ENCODE measurements at places on chromosomes 16 and 17.
A peak's percentile ranks its signal among the peaks of the same experiment; 100 is the strongest.

DNA sequence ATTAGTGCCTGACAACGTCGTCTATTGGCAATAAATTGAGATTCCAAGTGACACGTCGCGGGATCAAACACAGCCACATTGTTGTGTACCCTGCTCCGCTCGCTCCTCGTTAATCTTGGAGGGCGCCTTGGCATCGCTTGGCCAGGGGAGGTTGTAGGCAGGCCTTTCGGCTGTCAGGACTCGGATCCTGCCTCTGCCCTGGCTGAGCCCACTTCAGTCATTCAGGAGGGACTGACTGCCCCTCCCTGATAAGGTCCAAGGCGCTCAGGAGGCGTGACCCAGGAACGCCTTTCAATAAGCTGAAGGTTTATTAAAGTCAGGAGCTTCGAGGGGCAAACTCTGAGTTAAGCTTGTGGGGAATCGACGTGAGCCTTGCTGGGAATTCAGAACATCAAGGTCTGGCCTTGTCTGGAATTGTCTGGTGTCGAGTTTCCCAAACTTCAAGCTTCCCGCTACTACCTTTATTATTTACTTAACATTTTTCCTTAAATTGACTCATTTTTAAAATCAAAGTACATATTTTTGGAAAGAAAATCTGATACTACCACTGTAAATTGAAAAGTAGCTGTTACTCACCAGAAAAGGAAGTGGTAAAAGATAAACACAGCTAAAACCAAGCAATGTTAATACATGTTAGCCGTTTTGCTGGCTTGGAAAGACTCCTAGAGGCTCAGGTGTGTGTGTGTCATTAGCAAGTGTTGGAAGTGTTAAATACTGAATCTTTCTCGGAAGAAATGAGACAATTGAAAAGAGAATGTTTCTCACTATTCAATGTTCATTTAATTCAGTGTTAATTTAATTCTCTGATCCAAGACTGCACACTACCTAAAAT lies 5.3 kb upstream of the IRX3 start:
- no peak for DNase-seq

DNA sequence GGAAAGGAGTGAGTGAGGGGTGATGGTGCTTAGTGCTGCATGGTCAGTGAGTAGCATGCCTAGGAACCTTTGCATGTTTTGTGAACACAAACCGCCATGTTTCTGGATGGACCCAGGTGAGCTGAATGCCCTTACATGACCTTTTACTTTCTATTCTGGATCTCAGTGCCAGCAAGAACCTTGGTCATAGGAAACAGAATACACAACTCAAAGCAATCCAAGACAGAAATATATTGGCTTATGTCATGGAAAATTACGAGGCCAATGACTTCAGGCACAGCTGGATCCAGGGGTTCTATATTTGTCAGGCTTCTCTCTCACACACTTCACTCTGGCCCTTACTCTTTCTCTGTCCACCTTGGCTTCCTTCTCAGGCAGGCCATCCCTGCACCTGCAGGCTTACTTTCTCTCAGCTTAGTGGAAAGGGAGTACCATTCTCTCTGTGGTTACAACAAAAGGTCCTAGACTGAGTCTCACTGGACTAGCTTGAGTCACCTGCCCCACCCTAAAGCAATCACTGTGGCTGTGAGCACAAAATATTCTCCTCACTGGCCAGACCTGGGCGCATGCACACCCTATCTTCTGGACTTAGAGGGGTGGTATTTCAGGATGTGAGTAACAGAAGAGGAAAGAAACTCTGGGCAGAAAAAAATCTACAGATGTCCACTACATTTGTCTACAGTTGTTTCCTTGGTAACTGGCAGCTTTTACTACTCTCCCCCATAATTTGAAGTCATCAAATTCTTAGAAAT lies 20.4 kb upstream of the CPNE2 start:
- DNase-seq: peak; percentile 39

DNA sequence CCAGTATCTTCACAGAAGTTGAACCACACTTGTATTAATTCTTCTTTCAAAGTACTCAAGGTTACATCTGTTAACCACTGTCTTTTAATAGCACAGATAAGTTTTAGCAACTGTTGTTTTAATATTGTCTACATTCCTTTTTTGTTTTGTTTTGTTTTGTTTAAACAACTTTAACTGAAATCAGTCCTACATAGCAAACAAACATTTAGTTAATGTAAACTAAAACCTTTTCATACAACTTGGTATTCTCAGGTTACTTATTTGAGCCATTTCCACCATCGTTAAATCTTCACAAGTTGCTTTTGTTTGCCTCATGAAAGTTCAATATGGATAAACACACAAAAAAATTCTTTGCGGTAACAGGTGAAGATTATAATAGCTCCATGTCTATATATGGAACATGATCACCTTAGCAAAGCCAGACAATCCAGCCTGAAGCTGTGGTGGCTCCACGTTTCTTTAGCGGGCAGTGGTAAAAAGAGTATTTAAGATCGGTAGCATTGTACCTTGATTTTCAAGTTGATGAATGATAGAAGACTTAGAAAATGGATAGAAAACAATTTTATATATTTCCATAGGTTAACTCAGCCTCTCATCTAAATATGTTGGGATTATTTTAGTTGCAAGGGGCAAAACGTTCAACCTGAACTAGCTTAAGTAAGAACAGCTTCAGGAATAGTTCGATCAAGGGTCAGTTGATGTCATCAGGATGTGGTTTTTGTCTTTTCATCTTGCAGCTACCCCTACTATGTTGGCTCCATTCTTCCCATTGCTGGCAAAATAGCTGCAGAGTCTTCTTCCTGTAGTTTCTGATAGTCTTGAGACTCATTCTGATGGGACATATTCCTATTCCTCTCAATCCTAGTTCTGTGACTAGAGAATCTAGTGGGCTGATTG lies 182.8 kb downstream of the FTO start:
- DNase-seq: no peak

- DNase-seq: no peak
Measured at GRCh38 chr16:72198021-72198711, 26.2 kb upstream of the PMFBP1 start.

GRCh38 chr16:51225878-51226277 lies 74.8 kb upstream of the SALL1 start:
- no peak for DNase-seq

DNA sequence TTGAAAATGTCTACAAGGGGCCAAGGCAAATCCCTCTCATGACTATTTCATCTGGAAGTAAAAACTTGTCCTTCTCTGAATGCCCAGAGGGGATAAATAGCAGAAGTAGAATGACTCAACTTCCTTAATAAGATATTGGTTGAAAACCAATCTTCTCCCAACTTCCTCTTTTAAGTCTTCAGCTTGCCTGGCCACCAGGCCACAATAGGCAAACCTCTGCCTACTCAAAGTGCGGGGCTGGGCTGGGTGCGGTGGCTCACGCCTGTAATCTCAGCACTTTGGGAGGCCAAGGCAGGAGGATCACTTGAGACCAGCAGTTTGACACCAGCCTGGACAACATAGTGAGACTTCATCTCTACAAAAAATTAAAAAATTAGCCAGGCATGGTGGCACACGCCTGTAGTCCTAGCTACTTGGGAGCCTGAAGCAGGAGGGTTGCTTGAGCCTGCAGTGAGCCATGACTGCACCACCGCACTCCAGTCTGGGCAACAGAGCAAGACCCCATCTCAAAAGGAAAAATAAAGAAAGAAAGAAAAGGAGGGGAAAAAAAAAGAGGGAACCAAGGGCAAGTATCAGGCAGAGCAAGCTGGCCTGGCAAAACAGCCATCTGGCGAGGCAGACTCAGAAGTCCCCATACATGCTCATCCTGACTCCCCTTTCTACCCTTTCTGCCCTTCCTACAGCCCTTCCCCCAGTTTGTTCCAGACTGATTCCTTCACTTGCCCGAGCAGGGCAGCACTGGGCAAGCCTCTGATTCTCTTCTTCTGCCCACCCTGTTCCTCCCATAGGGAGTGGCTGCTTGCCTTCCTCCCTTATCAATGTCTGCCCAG lies 20.6 kb downstream of the MAP3K14 start:
- DNase-seq: peak; percentile 72

DNA sequence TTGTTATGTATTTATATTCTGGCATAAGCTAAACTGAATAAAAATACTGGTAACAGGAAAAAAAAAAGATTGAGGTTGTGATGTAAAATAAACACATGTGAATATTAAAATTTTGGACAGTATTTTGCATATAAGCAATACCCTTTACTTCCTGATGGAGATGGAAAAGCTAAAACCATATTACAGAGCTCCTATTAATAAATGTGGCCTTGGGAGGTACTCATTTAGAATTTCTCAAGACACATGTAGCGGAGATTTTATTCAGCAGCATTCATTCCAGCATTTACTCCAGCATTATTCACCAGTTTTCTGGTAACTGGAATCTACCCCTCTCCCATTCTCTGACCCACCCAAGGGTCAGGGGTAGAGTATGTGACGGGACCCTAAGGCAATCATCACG lies 94.3 kb upstream of the AXIN2 start:
- DNase-seq: no peak

DNA sequence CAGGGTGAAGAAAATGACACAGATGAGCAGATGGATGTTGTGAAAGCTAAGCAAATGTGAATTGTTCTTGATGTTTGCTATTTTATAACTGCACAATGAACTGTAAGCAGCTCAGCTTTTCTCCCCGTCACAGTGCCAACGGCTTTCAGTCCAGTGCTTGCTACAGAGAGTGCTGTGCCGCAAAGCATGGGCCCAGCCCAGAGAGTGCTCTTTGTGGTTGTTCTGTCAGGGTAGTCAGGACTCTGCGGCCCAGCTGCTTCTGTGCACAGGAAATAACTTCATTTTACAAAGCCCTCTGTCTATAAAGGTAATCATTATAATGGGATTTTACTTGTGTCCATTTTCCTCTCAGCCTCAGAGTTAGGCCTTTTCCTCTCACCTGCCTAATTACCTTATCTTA lies 39.1 kb downstream of the CDRT15 start:
- DNase-seq: no peak

- DNase-seq: peak; percentile 94
Measured at GRCh38 chr16:23595951-23596720, at the start of gene NDUFAB1. Gene NDUFAB1 (minus strand): TSS chr16:23596316. CDS start chr16:23596290, 26 bp downstream.

DNA sequence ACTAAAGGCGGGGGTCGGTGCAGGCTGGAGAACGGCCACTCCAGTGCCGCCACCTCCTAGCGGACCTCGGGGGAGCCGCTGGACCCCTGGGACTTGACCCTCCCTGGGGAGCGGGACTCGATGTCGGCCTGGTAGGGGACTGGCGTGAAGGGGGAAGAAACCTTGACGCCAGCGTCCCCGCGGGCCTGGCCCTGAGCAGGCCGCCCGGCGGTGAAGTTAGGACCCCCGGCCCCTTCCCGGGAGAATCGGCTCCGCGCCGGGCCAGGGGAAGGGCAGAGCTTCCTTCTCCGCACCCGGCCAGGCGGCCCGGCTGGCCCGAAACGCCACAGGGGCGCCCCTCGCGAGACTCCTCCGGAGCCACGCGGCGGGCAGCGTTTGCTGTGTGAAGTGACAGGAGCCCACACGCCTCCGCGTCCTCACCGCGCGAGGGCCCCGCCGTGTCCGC lies 389 bp downstream of the DUS1L start:
- peak; percentile 55 for DNase-seq

- no peak for DNase-seq
Measured at GRCh38 chr17:70825321-70826125, 656.2 kb downstream of the KCNJ2 start.

DNA sequence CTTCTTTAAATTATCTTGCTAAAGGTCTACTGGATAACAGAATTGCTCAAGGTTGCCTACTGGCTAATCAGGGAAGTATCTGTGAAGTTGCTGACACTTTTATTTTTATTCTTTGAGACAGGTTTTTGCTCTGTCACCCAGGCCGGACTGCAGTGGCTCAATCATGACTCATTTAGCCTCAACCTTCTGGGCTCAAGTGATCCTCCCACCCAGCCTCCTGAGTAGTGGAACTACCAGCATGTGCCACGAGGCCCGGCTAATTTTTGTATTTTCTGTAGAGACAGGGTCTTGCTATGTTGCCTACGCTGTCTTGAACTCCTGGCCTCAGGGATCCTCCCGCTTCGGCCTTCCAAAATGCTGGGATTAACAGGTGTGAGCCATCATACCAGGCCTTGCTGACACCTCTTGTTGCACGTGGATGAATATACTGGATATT lies 43.1 kb downstream of the GLG1 start:
- DNase-seq: no peak

- no peak for DNase-seq
Measured at GRCh38 chr16:20903899-20904506, 3.4 kb downstream of the LYRM1 start.

DNA sequence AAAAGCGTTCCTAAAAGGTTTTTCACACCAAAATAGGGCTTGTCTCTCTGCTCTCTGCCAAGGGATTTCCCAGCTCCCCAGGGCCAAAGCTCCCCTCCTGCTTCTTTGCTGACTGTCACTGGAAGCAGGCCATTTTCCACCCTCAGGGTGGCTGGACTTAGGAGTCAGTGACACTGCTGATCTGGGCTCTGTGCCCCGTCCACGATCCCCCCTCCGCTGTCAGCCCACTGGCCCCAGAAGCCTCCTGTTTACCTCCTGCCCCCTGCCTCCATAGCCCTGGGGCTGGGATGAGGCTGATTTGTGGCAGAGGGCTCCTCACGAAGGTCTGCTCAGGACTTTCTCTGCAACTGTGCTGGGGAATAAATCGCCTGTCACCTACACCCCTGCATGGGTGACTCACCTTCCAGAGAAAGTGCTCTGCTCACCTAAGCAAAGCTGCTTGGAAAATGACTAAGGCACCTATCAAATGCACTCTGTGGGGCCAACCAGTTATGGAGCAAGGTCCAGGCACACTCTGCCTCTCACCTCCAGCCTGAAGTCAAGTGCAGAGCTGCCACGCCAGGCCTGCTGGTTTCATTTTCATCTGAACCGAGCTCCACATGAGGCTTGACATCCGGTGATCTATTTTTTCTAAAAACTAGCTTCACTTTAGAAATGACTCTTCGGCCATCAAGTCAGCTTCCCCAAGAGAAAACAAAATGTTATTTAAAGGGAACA lies 4.9 kb downstream of the MAP3K14 start:
- peak; percentile 83 for DNase-seq

- DNase-seq: no peak
Measured at GRCh38 chr17:78585006-78585630, 7.9 kb upstream of the DNAH17 start.

DNA sequence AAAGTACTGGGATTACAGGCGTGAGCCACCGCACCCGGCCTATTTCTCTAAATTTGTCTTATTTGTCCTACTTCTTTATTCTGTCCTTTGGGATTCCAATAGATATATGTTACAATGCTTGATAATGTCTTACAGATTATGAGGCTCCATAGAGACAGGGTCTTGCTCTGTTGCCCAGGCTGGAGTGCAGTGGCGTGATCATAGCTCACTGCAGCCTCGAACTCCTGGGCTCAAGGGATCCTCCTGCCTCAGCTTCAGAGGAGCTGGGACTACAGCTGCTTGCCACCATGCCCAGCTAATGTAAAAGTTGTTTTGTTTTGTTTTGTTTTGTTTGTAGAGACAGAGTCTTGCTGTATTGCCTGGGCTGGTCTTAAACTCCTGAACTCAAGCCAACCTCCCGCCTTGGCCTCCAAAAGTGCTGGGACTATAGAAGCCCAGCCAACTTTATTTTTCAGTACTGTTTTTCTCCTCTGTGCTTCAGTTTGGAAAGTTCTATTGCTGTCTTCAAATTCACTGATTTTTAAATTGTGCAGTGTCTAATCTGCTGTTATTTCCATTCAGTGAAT lies 10.3 kb downstream of the ANKRD13B start:
- DNase-seq: no peak

Data from NAMALWA (cell line).